CMK (cell line): ENCODE measurements at places on chromosomes 16 and 17.

GRCh38 chr16:57268804-57269800 lies 15.4 kb downstream of the PLLP start:
- no peak for DNase-seq

GRCh38 chr16:51682905-51683304 lies 531.8 kb upstream of the SALL1 start:
- DNase-seq: no peak

GRCh38 chr17:7922845-7923628 lies 6.6 kb downstream of the KCNAB3 start:
- DNase-seq: no peak

DNA sequence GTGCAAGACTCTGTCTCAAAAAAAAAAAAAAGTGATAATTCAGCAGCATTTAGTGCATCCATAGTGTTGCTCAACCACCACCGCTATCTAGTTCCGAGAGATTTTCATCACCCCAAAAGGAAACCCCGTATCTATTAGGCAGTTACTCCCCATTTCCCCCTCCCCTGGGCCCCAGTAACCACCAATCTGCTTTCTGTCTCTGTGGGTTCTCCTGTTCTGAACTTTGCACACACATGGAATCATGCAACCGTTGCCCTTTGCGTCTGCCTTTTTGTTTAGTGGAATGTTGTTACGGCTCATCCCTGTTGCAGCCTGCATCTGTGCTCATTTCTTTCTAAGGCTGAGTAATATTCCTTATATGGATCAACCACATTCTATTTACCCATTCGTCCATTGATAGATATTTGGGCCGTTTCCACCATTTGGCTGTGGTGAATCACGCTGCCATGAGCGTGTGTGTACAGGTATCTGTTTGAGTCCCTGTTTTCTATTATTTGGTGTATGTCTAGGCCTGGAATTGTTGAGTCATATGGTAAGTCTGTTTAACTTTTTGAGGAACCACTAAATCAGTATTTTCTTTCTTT lies 8.7 kb upstream of the SYNGR2 start:
- no peak for DNase-seq
